ENCODE measurements at places on chromosomes 1 and 21.

DNA sequence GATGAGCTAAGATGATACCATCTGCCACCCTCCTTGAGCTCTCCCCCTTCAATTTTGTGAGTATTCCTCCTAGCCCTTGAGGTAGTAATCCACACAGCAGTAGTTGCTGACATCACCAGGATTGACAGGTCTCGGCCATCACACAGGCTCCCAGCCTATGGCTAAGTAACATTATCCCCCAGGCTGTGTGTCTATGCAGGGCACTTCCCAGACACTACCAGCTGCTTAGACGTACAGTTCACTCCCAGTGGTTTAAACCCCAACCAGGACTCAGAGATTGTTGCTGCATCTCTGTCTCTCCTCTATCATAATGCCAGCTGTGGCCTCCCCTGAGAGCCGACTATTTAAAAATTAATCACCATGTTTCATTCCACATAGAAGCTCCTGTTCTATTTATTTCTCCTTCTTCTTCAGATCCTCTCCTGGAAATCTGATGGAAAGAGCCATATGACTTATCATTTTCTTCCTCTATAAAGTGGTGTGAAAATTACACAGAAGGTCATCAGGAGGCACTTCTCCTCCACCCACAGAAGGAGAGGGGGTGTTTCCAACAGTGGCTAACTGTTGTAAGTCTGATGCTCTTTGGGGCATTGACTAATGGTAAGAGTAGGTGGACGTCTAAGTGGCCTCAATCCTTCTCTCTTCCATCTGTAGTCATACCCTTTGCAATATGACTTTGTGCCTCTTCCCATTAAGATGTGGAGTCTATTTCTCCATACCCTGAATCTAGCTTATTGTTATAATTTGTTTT, 396.3 kb downstream of the SETD4 start:
- no peak for DNase-seq

GRCh38 chr1:223873044-223873443, 27.3 kb upstream of the TP53BP2 start:
- peak; percentile 28 for DNase-seq

- DNase-seq, result no peak
Measured at GRCh38 chr1:92754719-92755050, 30.2 kb downstream of the EVI5 start.

GRCh38 chr1:53490351-53490750, 31.2 kb downstream of the DMRTB1 start:
- DNase-seq, result no peak

DNA sequence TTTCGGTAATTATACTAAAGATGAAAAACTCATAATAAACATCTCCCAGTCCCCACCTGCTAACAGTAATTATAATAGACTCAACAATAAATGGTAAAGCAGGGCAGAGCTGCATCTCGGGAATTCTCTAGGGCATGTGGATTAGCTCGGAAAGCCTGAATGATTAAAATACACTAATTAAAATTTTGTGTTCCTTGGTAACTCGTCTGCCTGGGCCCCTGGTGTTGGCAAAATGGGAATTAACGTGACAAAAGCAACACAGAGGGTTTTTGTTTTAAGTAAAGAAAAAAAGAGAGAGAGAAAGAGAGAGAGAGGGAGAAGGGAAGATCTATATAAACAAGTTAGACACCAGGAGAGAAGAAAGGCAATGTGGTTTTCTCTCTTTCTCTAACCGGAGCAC, 62.1 kb downstream of the CASZ1 start:
- no peak for DNase-seq

DNA sequence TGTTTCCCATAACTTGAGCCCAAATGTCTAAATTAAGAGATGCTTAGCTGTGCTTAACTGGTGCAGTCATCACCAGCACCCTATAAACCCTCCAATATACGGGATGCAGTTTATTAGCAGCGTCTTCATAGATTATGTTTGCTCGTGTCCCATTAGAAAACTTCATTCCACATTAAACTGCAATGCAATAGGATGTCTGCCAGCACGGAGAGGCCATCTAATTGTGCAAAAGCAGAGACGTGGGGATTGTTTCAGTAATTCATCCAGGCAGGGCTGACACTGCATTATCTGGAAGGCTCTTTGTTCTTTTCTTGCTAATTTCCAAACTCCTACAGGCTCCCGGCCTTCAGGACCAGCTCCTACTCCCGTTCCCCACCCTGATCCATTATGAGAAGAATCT, 89.5 kb downstream of the CSMD2 start:
- no peak for DNase-seq

GRCh38 chr1:232597721-232598120, 32.2 kb downstream of the SIPA1L2 start:
- no peak for DNase-seq
